ENCODE measurements at places on chromosomes 7 and 10.

GRCh38 chr10:125159486-125159931 lies 854 bp downstream of the CTBP2 start:
- DNase-seq = no peak

- no peak for DNase-seq
Measured at GRCh38 chr10:132916421-132916841, 25.9 kb downstream of the CFAP46 start.

DNA sequence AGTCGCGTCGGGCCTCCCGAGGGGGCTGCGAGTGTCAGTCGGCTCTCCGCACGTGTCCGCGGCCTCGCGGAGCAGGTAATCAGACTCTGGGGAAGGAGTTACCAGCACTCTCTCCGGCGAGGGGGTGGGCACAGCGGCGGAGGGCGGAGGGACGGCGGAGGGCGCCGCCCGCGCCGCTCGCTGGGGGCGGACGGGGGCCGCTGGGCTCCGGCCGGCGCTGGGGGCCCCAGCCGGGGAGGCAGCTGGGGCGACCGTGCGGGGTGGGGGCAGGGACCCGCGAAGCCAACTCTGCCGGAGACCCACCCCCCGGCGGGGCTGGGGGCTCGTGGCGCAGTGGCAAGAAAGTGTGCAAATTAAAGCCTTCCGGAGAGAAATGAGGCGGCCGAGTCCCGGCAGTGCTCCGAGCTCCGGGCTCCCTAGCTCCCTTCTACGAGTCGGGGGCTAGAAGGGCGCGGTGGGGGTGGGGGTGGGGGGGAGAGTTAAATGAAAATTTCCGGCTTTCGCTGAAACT lies at the start of gene CDK6:
TSS of gene CDK6 (minus strand) at position 85 of the 511 bp plus-strand sequence. CDS start 3,250 bp downstream, outside the sequence.
- DNase-seq = peak; percentile 71

DNA sequence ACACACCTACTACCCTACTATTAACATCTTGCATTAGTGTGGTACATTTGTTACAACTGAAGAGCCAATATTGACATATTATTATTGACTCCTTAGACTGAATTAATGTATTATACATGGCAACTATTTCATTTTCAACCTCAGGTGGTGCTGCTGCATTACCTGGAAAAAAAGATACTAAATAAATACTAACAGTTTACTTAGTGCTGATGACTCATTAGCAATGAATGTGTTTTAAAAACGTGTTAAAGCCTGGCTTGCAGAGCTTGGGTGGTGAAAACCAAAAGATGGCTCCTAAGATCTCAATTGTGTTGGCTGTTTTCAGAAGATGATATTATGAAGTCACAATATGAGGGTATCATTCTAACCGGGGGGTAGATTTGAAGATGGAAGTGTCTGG lies 34.8 kb downstream of the CFAP43 start:
- no peak for DNase-seq

GRCh38 chr7:126185959-126186580 lies 1066.7 kb downstream of the GRM8 start:
- no peak for DNase-seq
